ENCODE measurements at places on chromosomes 4 and X.

DNA sequence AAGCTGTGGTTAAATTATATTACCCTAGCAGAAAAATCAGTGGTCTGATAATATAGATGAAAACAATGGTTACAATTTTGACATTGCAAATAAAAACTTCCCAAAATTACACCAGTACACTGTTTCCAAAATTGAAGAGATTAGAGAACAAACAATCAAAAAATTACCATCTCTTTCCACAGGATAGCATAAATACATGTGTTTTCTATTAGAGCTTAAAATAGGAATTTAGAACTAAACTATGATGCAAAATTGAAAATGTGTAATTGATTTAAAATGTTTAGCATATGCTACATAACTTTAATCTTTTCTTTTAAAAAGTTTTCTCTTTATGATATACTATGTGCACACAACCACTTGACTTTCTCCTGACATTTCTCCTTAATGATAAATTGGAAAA is 6.7 kb downstream of the EDNRA start:
- DNase-seq, result no peak

- no peak for DNase-seq
Measured at GRCh38 chr4:185800266-185800945, 11.6 kb downstream of the SORBS2 start.

GRCh38 chr4:21061902-21062301 is 361.6 kb downstream of the PACRGL start:
- no peak for DNase-seq

DNA sequence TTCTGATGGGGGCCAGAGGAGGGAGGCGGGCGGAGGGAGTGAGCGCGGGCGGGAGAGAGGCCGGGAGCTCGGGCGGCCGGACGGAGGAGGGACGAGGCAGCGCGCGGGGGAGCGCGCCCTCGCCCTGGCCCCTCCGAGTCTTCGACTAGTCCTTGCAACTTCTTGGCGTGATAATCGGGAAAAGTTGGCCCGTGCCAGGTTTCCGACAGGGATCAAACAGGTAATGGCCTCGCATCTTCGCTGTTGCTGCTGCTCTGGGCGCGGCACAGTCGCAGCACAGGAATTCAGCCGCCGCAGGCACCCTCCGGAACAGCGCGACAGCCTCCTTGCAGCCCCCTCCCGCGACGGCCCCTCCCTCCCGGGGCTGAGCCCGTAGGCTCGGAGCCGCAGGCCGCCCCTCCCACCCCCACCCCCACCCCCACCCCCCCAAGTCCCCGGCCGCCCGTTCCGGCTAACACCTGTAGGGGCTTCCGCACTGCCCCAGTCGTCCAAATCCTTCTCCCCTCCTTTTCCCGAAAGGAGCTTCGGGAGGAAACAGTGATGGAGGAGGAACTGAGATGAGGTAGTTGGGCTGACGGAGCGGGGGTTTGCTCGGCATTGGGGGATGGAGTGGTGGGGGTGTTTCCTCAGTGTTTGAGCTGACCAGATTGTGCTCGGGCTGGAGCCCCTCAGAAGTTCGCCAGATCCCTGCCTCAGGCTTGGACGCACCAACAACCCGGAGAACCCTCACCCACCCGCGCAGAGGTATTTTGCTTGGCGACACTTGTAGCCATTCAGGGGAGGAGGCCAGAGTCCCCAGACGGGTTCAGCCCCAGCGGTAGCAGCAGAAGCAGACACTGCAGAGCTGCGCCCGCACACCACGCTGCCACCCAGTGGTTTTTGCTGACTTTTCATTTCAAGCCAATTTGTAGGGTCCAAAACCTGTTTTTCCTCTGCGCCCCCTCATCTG is at the start of gene FGF13:
Gene FGF13, minus strand, starts transcription at position 319 of the 949 bp plus-strand sequence. CDS start 714 bp downstream, outside the sequence.
- DNase-seq, result no peak
